Astrocyte of the hippocampus (primary cell): ENCODE measurements at places on chromosomes 4 and X.

- DNase-seq: no peak
Measured at GRCh38 chrX:47723689-47724088, 64.7 kb upstream of the UXT start.

- no peak for DNase-seq
Measured at GRCh38 chr4:78099058-78099457, 41.9 kb downstream of the FRAS1 start.

- DNase-seq: no peak
Measured at GRCh38 chr4:57083090-57083489, 27.1 kb downstream of the IGFBP7 start.

GRCh38 chr4:39950861-39951481 lies 26.7 kb downstream of the PDS5A start:
- no peak for DNase-seq

- no peak for DNase-seq
Measured at GRCh38 chr4:148094149-148094548, 348.1 kb downstream of the NR3C2 start.

GRCh38 chr4:180698550-180699195 lies 1544.5 kb upstream of the TENM3 start:
- no peak for DNase-seq

- peak; percentile 16 for DNase-seq
Measured at GRCh38 chr4:185381288-185382196, 14.2 kb downstream of the LRP2BP start.

GRCh38 chr4:84803720-84804119 lies 162.8 kb downstream of the WDFY3 start:
- no peak for DNase-seq

DNA sequence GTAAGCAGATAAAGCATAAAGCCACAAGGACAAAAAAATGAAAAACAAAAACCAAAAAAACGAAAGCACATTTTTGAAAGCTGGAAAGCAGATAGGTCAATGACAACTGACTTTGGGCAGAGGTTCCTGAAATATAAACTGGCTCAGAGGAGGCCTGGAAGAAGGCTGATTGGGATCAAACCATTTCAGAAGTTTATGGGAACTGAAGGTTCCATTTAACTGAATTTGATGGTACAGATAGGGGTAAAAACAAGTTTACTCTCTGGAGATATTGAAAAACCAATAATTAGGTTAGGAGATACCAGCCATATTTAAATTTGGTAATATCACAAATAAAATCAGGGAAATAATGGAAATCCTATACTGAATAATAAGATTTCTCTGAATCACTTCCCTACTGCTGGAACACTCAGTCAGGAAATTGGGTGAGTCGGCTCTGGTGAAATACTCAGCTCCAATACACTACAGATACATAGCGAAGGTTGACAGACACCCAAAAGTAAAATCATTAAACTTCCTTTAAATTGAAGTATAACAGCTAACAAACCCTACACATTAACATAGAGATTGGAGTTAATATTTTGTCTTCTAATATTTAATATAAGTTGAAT lies 1584.3 kb downstream of the STIM2 start:
- DNase-seq: no peak

DNA sequence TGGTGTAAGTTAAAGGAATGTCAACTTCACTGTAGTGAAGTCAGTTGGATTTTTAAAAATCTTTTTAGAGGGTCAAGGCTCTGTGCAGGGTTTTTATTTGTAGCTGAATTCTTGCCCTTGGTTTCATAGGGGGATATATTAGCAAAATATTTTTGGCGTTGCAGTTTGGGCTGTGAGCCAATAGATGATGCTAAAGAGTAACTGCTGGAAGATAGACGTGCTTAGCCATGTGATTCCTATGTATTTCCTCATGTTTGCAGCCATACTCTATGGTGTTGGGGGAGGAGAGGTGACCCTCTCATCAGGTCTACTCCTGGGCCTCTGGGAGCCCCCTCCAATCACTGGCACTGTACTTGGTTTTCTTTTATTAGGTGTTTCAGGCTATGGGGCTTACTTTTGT lies 246.7 kb upstream of the ARHGAP24 start:
- no peak for DNase-seq

DNA sequence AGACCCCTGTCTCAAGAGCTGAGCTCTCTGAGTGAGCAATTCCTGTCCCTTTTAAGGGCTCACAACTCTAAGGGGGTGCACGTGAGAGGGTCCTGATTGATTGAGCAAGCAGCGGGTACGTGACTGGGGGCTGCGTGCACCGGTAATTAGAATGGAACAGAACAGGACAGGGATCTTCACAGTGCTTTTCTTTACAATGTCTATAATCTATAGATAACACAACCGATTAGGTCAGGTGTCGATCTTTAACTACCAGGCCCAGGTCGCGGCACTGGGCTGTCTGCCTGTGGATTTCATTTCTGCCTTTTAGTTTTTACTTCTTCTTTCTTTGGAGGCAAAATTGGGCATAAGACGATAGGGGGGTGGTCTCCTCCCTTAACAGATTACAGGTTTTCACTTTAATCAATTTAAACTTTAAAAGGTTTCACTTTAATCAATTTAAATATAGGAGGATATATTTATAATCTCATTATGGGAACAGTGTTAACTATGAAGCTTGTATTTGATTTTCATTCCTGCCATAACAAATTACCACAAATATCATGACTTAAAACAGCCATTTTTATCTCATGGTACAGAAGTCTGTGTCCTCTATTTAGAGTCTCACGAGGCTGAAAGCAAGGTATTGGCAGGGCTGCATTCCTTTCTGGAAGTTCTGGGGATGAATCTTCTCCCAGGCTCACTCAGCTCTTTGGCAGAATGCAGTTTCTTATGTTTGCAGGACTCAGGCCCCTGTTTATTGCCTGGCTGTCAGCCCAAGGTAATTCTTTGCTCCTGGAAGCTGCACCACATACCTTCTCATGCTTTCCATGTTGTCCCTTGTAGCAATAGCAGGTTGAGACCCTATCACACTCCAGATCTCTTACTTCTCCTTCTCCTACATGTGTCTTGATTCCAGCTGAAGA lies 5.2 kb downstream of the SPATA4 start:
- peak; percentile 42 for DNase-seq

DNA sequence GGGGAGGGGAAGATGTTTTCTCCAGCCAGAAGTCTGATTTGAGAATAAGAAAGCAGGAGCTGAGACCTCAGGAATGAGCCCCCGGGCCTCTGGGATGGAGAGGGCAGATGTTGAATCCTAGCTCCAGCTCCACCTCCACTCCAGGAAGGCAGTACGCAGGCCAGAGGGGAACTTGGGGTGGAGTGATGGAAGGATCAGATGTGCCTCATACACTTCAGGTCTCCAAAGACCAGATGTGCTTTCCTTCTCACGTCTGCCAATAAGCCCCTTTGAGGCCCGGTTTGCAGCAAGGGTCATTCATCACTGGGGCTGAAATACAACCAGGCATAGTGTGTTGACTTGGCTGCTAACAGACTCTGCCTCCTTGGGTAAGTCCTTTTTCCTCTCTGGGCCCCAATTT lies 28.1 kb downstream of the STARD8 start:
- DNase-seq: no peak

DNA sequence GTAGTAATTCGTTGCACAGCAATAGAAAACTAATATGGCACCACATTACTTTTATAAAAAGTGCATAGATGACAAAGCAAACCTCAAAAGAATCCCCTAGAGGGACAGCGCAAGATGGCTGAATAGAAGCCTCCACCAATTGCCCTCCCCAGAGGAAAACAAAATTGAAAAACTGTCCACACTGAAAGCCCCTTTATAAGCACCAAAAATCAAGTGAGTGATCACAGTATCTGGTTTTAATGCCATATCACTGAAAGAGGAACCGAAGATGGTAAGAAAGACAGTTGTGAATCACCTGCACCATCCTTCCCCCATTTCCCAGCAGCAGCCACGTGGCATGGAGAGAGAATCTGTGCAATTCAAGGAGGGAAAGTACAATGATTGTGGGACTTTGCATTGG lies 522.2 kb downstream of the GLUD2 start:
- no peak for DNase-seq

- DNase-seq: peak; percentile 31
Measured at GRCh38 chr4:84099599-84099998, 399.5 kb downstream of the NKX6-1 start.

DNA sequence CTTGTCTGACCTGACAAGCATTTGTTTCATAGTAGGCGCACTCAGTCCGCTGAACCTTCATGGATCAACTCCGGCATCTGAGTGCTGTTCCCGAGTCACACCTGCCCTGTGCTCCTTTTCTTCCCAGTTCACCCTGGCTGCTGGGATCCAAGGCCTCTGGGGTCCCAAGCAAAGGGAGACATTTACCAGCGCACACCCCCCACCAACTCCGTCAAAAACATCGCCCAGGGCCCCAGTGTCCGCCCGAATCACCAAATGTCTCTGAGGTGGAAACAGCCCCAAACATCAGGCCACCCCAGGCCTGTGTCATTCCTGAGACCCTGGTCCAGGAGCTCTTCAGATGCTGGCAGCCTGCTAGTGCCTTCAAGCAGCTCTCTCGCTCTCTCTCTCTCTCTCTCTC lies 5.1 kb downstream of the BLOC1S4 start:
- DNase-seq: no peak

- DNase-seq: no peak
Measured at GRCh38 chr4:128512767-128513322, 225.2 kb upstream of the PGRMC2 start.

DNA sequence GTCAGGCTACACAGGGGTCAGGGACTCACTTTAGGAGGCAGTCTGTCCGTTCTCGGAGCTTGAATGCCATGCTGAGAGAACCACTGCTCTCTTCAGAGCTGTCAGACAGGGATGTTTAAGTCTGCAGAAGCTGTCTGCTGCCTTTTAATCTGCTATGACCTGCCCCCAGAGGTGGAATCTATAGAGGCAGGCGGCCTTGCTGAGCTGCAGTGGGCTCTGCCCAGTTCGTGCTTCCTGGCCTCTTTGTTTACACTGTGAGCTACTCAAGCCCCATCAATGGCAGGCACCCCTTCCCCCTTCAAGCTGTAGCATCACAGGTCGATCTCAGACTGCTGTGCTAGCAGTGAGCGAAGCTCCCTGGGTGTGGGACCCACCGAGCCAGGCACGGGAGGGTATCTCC lies 31.5 kb upstream of the UNC5C start:
- DNase-seq: no peak

- DNase-seq: peak; percentile 66
Measured at GRCh38 chr4:61320631-61321030, 120.5 kb downstream of the ADGRL3 start.

- peak; percentile 96 for DNase-seq
Measured at GRCh38 chr4:137531986-137532868, at the start of gene PCDH18. Gene PCDH18 (minus strand): TSS chr4:137532494. CDS start chr4:137532088, 406 bp downstream.

DNA sequence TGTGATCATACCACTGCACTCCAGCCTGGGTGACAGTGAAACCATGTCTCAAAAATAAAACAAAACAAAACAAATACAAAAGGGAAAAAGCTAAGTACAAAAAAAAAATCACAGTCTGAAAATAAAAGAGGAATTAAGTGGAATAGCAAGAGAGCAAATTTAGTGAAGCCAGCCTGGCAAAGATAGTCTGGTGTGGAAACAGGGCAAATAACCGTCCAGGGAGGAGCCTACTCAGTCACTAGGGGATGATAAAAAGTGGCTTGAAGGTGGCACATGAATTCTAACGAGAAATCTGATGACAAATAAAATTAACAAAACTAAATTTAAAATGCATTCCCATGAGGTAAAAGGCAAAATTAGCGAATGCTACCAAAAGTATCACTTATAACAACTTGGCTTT lies 8.2 kb downstream of the PDGFC start:
- DNase-seq: no peak

GRCh38 chr4:182918044-182918607 lies 940 bp upstream of the DCTD start:
- no peak for DNase-seq

DNA sequence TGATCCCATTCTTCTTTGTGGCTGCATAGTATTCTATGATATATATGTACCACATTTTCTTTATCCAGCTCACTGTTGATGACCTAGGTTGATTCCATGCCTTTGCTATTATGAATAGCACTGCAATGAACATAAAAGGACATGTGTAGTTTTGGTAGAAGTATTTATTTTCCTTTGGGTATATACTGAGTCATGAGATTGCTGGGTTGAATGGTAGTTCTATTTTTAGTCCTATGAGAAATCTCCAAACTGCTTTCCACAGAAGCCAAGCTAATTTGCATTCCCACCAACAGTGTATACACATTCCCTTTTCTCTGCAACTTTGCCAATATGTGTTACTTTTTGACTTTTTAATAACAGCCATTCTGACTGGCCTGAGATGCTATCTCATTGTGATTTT lies 278.3 kb downstream of the PCDH18 start:
- peak; percentile 68 for DNase-seq

DNA sequence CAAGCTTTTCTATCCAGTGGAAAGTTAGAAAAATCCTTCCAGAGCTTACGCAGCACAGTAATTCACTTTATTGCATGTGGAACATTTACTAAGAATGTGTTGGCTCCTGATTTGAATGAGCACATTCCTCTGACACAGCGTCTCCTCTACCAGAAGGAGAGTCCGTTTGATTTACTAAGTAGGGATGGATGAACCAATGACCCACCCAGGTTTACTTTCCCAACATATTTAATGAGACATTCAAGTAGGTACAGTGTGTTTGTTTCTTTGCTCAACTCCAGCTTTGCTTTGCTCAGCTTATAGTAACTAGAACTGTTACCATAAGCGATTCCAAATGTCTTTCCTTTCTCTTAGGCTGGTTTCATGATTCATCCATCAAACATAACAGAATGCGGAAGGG lies 161.7 kb downstream of the SMARCA1 start:
- no peak for DNase-seq

- DNase-seq: no peak
Measured at GRCh38 chr4:28436191-28437080, 1575.8 kb downstream of the STIM2 start.

DNA sequence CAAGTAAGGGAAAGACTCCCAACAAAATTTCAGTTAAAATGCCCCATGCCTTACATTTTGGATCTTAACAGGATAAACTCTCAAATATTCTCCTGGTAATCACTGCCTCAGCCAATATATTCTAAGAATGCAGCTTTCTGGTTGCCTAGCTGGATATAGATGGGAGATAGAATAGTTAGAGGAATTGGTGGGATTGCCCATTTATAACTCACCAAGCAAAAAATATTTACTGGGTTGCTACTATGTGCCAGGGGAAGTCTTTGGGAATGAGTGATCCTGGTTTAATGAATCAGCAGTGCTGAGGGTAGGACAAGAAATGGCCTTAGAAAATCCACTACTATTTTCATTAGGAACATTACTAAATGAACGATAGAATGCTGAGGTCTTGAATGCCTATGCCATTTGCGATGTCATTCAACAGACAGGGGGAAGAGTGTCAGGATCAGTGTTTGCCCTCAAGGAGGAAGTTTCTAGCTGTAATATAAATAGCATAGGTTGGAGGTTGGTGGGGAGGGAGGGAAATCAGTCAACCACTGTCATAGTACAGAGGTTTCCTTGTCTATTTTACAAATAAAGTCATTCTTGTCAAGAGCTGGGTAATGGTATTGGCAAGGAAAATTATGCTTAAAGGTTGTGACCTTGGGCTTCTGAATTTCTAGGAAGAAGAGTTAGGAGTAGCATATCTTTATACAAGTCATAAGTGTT lies 63.5 kb downstream of the ENOPH1 start:
- DNase-seq: peak; percentile 46

GRCh38 chr4:52367282-52367830 lies 291.7 kb downstream of the USP46 start:
- DNase-seq: no peak
